NCI-H2171 (cell line): ENCODE measurements at places on chromosomes 6 and 20.

DNA sequence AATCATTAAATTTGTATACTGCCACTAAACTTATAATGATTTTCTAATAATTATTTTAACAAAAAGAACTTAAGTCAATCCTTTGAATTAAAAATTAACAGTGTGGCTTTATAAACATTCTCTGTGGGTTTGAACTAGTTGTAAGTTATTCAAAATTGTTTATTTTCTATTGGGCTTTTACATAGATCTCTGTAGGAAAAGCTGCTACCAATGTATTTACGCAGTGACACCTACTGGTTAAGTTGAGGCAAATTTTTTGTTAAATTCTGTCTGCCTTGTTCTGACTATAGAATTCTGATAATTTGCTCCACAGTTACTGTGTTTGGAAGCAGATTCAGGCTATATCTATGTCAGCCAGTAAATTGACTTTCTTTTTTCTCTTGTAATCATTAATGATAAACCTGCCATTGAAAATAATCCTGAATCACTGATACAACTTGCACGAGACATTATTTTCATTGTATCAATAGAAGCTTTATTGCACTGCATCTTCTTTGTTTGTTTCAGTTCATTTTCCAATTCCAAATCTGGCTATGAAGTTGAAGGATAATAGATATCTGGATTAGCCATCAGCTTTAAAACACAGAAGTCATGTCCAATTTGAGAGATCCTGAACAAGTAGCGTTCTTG is 66.0 kb upstream of the UTRN start:
- no peak for DNase-seq

GRCh38 chr6:148288541-148288940 is 54.1 kb upstream of the SASH1 start:
- DNase-seq: no peak

DNA sequence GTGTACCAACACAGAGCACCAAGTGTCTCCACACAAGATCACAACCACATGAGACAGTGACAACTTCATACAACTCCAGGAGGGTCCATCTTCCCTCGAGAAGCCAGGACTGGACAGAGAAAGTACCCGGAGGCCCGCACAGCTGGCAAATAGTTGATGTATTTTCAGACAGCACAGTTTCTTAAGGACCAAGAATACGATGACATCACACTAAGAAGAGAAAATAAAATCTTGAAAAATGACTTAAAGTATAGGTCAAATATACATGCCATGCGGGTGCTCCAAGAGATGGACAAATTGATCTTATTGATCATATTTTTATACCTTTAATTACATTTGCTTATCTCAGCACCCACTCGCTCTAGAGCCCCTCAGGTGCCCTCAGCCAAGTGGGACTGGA is 145.5 kb downstream of the RNASET2 start:
- DNase-seq: no peak

GRCh38 chr20:55273149-55273548 is 732.2 kb downstream of the CBLN4 start:
- no peak for DNase-seq

DNA sequence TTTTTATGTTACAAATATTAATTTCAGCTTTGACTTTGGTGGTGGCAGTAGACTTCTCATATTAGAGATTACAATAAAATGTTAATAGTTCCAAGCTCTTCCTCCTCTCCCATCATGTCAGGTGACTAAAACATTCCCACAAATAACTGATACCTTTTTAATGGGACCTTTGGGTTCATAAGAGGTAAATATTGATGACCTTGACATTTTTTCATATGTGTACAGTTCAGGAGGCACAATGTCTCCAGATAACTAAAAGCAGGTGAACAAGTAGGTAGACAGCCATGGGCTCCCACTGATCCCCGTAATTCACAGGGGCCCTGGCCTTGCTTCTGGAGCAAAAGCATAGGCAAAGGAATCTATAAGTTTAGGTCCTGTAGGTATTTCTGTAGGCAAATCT is 317.7 kb downstream of the SOX4 start:
- no peak for DNase-seq

GRCh38 chr20:50586531-50587232 is 76.5 kb downstream of the PTPN1 start:
- no peak for DNase-seq

DNA sequence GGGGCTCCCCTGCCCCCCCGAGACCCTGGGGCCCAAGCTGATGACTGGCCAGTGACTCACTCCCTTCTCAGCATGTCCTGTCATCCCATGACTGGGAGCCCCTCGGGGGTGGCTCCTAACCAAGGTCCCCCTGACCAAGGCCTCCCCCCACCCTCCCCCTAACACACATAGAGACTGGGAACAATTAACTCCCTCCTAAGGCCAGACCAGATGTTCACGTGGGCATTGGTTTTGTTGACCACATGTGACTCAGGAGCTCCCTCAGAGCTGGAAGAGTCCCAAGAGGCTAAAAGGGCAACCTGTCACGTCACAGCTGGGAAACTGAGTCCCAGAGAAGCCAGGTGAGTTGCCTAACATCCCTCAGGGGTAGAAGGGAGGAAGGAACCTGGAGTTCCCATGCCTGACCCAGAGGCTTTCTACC is 10.6 kb upstream of the CCN5 start:
- DNase-seq: no peak

GRCh38 chr6:34115403-34115795 is 30.5 kb downstream of the GRM4 start:
- no peak for DNase-seq
